Activated T-cell treated with anti-CD3 and anti-CD28 coated beads, Interleukin-2, amount 50 U/mL, for 72 hours (primary cell): ENCODE measurements at places on chromosomes 1 and 21. TPM values are rescaled to one million over a fixed set of nuclear protein-coding genes. Genes with fewer than 3 reads are reported as not detected.
A peak's percentile ranks its signal among the peaks of the same experiment; 100 is the strongest.

GRCh38 chr1:248758352-248758751 lies 2.8 kb upstream of the LYPD8 start:
- no peak for DNase-seq

DNA sequence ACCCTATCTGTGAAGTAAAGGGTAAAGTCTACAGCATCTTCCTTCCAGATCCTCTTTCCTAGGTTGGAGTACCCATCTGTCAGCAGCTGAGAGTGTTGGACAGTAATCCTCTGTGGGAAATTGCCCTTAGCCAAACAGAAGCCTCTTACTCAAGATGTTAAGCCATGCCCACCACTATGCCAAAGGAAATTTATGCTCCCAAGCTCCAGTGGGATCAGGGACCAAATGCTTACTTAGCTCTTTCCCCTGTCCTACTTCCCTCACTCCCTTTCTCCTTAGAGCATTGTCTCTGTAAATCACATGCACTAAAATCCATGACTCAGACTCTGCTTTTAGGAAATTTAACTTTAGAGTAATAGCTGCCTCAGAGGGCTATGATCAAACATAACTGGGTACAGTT lies 254.0 kb downstream of the BRINP2 start:
- no peak for DNase-seq

DNA sequence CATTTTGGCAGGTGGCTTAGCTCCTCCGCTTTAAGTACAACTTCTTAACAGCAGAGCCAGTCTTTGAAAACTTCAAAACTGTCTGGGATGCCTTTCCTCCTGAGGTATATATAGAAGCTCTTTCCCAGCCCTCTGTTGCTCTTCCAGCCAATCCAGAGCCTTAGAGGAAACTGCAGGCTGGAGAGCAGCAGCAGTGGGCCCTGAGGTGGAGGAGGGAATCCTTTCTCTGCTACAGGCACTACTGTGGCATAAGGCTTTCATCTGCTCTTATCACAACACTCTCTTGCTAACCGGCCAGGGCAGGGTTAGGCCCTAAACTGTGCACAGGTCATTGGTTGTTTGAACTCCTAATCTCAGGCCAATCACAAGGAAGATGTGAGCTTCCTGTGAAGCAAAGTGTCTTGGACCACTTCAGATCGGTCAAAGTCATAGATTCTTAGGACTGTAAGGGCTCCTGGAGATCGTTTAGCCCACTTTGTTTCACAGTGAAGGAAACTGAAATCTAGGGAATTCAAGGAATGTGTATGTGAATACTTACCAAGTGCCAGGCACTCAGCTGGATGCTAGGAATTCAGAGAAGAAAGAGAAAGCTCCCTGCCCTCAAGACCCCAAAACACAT lies at the start of gene RGS5:
Gene RGS5, minus strand, starts transcription at position 84 of the 619 bp plus-strand sequence. Its CDS starts 81 bp downstream, at position 3.
- no peak for DNase-seq

- no peak for DNase-seq
Measured at GRCh38 chr1:36913016-36913415, 121.3 kb downstream of the GRIK3 start.

DNA sequence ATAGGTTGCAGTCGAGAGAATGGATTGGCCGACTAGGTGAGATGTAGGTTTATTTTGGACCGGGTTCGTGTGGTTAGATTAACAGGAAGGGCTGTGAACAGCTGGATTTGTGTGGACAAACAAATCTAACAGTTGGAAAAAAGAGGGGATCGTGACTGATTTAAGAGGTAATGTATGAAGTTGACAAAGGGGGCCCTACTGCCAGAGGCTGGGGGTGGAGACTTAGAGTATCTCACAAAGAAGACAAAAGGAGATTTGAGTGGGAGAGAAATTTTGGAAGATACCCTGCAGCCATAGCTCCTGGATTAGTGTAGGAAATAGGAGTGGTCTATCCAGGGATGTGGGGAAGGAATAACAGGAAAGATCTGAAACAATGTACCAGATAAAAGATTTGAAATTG lies 38.8 kb upstream of the PLA2G5 start:
- DNase-seq: no peak

DNA sequence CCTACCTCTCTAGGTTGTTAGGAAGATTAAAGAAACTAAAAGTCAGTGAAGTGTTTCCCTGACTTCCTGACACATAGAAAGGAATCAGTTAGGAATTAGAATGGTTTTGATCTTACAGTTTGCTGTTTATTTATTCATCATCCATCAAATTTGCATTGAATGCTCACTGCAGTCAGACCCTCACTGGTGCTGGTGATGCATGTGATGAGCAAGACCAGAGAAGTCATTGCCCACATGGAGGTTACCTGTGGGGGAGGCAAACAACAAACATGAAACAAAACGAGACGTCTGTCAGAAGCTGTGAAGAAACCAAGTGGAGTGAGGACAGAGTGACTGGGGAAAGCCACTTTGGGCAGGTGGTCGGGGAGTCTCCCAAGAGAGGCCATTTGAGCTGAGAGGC lies 6.4 kb downstream of the CTPS1 start:
- peak; percentile 27 for DNase-seq

DNA sequence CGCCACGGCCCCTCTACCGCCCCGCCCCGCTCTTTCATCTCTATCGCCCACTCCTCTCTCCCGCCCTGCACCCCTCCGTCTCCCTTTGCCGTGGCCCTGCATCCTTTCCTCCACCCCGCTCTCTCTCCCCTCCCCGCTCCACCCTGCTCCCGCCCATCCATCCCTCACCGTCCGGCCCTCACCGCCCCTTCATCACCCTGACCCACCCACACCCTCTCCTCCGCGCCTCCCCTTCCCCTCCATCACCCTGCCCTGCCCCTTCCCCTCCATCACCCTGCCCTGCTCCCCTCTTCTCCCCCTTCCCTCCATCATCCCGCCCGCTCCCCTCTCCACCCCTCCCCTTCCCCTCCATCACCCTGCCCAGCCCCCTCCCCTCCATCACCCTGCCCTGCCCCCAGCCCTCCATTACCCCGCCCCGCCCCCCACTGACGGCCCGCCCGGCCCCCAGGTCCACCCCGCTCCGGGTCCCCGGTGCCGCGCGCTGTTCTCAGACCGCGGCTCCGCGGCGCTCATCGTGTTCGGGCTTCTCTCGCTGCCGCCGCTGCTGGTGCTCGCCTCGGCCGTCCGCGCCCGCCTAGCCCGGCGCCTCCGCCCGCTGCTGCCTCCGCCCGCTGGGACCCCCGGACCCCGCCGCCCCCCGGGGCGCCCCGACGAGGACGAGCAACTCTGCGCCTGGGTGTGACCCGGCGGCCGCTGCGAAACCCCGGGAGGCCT lies 6.2 kb upstream of the ANKRD65 start:
- DNase-seq: no peak

GRCh38 chr1:193070942-193071341 lies 11.5 kb downstream of the RO60 start:
- no peak for DNase-seq

DNA sequence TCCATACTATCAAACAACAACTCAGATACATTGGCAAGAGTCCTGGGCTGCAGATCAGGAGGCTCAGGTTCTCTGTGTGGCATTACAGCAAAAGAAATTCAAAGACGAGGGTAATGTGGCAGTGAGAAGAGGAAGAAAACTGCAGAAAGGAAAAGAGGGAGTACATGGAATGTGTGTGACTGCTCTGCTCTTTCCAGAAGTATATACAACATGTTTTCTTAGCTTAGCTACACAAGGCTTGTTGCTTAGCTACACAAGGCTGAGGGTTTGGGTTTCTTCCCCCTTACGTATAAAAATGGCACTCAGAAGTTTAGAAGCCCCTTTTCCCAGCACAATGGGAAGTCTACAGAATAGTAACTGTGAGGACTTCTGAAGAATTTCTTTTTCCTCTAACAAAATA lies 86.0 kb downstream of the PRRX1 start:
- DNase-seq: no peak

- DNase-seq: no peak
Measured at GRCh38 chr1:227785805-227786671, 29.4 kb upstream of the PRSS38 start.

DNA sequence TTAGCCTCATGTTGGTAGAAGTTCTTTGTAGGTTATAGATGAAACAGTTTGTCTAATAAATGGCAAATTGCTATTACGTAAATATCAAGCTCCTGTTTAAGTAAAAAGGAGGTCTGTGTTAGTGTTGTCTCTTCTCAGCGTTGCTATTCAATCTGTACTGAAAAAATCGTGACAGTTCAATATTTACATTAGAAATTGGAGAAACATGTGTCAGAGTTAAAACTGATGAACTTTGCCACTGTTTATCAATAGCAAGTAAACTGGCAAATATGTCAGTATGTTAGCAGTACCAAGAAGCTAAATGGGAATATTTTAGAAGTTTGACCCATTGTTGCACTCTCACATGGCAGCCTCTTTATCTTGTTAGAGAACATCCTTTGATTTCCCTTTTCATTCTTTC lies 218.5 kb downstream of the GPR52 start:
- no peak for DNase-seq

DNA sequence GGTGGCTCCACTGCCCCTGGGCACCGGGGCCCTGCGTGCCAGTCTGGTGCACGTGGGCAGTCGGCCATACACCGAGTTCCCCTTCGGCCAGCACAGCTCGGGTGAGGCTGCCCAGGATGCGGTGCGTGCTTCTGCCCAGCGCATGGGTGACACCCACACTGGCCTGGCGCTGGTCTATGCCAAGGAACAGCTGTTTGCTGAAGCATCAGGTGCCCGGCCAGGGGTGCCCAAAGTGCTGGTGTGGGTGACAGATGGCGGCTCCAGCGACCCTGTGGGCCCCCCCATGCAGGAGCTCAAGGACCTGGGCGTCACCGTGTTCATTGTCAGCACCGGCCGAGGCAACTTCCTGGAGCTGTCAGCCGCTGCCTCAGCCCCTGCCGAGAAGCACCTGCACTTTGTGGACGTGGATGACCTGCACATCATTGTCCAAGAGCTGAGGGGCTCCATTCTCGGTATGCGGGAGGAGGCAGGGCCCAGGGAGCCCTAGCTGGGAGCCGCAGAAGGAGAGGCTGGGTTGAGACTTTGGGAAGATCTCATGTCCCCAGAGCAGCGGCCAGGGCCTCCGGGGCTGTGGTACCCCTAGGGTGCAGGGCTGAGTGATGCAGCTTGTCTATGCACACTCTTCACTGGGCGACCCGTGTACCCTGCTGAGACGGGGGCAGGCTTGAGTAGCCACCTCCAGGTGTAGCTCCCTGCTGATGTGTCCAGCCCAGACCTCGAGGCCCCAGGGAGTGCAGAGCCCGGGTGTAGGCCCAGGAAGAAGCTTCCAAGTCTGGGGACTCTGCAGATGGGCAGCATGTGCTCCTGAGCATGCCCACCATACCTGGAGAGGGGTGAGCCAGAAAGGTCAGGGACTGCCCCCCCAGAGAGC lies 1.8 kb downstream of the VWA1 start:
- no peak for DNase-seq

- DNase-seq: no peak
Measured at GRCh38 chr1:25689686-25690381, 73.2 kb downstream of the MAN1C1 start.

- no peak for DNase-seq
Measured at GRCh38 chr1:80917225-80917624, 883.5 kb upstream of the ADGRL2 start.

GRCh38 chr1:23742670-23743286 lies 493 bp upstream of the ELOA start:
- DNase-seq: no peak

- DNase-seq: no peak
Measured at GRCh38 chr1:203126151-203126865, 1.2 kb upstream of the ADORA1 start.

DNA sequence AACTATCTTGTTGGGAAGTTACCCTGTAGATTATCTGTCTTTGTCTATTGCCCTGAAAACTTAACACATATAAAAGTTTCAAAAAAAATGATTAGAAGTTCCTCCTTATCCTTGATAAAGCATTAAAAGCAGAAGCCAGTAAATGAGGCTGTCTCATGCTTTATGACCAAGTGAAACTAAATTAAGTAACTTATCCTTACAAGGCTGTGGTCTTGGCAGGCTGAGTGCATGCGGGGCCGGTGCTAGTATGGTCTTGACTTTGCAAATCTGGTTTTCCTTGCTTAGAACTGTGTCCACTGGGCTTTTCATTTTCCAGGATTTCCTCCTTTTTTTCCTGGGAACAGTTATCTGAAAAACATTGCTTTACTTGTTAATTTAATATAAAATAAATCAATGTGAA lies 43.1 kb downstream of the PCNX2 start:
- DNase-seq: no peak

GRCh38 chr1:10064416-10065343 lies 31.9 kb downstream of the UBE4B start:
- DNase-seq: no peak

DNA sequence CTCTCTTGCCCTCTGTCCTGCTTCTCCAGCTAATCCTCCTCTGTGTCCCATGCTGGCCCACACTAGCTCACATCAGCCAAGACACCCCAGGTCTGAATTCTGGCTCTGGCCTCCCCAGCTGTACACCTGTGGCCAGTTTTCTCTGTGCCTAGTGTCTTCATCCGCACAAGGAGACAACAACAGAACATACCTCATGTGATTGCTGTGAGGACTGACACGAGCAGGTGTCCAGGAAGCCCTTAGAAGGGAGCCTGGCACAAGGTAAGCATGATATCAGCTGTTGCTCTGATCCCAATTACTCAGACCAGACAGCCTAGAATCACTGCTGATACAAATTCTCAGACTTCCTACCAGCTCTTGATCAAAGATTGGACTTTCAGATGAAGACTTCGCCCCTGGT lies 71.2 kb upstream of the GJB5 start:
- no peak for DNase-seq

DNA sequence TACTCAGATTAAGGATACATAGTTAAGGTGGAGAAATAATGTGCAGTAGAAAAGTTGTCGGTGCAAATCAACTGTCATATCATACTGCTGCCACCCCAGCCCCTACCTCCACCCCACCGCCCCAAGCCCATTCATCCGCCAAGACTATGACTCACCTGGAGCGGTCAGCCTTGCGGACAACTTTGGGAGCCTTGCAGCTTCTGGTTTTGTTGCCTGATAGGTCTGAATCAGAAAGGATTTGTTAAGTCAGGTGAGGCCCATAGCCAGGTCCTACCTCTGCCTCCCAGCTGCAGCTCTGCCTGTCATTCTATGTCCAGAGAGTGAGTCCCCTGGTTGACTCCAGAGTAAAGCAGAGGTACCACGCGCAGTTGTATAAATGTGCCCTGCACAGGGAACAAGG lies 12.6 kb downstream of the C1orf162 start:
- DNase-seq: no peak

GRCh38 chr1:7104339-7104738 lies 319.1 kb downstream of the CAMTA1 start:
- DNase-seq: no peak

NR1I3 gene
- total RNA-seq: not detected

MAP7D1 gene
- total RNA-seq: 131 TPM

ABCG1 gene
- total RNA-seq: 53.1 TPM

NCMAP gene
- total RNA-seq: 1.3 TPM

FCRLA gene
- total RNA-seq: not detected

RGS13 gene
- not detected for total RNA-seq

IKBKE gene
- total RNA-seq: 21.1 TPM

C1QC gene
- total RNA-seq: not detected

MROH7 gene
- total RNA-seq: 0.39 TPM

CELA3B gene
- not detected for total RNA-seq
